ENCODE measurements at places on chromosomes 5 and 9. TPM values are rescaled to one million over a fixed set of nuclear protein-coding genes. Genes with fewer than 3 reads are reported as not detected.

DNA sequence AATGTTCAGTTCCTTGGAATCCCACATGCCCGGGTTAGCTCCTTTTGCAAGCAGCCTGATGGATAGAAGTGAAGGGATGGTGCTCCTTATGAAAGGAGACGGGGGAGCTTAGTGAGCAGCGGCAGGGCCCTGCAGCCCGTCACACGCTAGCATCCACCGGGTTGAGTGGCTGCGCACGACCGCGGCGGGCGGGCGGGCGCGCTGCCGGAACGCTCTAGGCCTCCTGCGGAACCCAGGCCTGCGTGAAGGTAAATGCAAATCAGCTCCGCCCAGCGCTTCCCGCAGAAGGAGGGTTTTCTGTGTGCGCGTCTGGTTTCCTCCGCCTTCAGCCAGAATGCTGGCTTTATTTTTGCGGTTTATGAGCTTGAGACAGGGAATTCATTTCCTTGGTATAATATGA lies 19.8 kb downstream of the IL12B start:
- DNase-seq = no peak

DNA sequence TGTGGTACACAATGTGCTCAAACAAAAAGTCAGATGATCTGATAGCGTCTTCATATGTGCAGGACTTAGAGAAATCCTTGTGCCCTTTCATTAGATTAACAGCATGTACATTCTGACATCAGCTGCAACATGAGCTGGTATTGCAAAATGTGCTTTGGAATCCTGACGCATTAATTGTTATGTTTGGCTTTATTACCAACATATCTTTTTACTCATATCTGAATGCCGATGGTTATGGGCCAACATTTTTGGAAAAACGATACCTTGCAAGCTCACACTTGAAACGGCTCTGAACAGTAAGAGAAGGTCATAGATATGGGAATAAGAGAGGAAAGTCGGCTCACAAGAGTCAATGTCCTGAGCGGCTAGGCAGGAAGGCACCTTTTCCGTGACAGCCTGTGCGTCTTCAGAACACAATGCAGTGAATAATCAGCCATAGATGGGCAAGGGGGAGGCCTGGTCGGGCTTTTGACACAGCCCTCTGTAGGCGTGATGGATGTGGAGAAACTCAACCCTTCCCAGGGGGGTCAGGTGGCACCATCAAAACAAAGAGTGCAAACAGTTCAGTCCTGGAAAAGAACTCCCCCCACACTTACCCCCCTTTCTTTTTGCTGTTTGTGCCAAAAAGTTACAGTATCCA lies 36.4 kb upstream of the GAS1 start:
- DNase-seq = no peak

DNA sequence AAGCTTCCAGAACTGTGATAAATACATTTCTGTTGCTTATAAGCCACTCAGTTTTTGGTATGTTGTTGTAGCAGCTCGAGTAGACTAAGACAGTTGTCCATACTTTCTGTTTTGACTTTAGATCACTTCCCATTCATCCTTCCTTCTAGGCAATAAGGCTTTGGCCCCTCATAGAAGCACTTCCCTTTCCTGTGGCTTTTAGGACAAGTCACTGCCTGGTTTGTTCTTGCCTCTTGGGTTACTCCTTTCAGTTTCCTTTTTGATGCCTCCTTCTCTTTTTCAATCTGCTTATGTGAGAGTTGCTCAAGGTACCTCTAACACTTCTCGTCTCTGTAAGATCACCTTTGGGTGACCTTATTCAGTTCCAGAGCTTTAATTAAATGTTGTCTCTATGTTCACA lies 72.4 kb upstream of the NTRK2 start:
- no peak for DNase-seq

- no peak for DNase-seq
Measured at GRCh38 chr9:6986141-6986815, 228.5 kb downstream of the KDM4C start.

- no peak for DNase-seq
Measured at GRCh38 chr5:93570294-93571113, 10.5 kb downstream of the NR2F1-AS1 start.

- DNase-seq = no peak
Measured at GRCh38 chr5:54628050-54628449, 110.5 kb downstream of the SNX18 start.

GRCh38 chr5:84181093-84181492 lies 203.6 kb downstream of the EDIL3 start:
- no peak for DNase-seq

The TLR4 gene
- not detected for total RNA-seq

The S1PR3 gene
- total RNA-seq = 7.1 TPM
